ENCODE measurements at places on chromosomes 7 and 10.

DNA sequence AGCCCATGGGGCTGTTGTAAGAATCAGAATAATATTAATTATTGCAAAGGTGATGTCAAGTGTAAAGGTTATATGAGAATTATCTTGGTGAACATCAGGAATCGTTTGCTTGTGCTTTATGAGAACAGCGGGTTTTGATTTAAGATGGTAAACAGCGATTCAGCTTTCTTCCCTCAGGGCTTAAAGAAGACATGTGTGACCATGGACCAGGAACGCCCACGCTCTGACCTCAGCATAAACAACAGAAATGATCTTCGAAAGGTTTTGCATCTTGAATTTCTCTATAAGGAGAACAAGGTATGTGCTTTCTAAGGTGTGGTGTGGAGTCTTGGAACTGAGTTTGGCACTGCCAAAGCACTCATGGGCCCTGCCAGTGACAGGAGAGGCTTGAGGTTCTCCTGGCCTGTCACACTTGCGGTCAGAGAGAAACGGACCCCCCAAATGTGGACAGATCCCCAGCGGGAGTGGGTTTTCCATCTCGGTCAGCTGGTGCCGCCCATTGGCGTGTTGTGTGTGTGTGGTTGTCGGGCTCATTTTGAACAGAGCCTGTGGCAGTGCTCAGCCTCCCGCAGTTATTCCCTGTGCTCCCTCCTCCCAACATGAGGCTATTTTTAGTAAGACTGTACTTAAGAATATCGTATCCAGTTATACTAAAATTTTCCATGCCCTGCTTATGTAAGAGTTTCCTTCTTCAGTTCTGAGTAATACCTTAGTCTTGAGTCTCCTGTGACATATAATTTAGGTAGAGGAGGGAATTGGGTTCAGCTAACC lies 7.2 kb downstream of the MINDY4 start:
- DNase-seq = no peak

DNA sequence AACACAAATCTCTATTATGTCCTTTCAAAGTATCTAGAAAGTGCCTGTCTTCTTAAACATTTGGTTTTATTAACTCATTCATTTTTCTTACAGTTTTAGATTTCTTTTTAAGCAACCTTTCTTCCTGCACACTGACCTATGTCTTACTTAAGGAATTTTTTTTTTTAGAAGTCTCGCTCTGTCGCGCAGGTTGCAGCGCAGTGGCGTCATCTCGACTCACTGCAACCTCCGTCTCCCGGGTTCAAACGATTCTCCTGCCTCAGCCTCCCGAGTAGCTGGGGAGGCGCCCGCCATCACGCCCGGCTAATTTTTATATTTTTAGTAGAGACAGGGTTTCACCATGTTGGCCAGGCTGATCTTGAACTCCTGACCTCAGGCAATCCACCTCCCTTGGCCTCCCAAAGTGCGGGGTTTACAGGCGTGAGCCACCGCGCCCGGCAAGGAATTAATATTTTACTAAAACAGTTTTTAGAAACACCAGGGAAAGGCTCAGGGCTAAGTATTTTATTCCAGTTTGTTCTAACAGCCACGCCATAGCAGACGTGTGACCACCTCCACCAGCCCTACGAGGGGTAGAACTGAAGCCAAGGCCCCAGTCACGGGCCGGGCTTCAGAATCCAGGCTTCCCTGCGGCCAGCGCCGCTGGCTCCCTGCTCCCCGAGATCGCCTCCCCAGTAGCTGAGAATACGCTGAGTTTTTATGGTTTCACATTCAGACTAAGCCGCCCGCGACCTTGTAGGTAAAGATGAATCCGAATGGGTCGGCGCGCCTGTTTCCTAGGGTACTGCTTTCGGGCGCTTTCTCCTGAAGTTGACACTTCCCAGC lies 941 bp upstream of the LUC7L2 start:
- DNase-seq = no peak

GRCh38 chr7:134632937-134633540 lies 13.6 kb upstream of the BPGM start:
- DNase-seq = no peak

DNA sequence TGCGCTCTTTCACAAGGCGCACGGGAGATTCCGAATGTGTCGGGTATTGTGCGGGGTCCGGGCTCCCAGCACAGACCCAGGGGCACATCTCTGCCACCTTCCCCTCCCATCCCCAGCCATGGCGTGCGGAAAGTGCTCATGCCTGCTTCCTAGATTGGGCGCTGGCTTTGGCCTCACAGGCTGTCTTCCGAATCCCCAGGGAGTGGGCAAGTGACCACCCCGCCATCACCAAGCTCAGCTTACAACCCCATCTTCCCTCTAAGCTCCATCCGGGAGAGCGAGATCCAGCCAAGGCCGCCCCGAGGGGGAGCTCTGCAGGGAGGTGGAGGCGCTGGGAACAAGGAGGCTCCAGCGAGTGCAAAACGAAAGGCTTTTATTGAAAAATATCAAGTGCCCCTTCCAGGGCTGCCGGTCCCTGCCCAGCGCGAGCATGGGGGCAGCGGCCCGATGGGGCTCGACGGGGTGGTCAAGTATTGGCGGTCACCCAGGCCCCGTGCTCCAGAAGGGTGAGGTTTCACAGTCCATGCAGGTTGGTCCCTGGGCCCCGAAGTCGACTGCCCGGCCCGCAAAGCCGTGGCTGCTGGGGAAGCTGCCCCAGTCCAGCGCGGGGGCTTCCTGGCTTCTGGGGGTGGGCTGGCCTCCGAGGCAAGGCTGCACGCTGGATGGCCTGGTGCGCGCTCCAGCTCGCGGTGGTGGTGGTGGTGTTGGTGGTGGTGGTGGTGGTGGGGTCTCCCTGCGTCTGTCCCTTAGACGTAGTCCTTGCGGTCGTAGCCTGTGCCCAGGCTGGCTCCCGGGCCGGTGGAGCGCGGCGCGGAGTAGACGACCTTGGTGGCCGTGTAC lies 1.2 kb downstream of the CLDN3 start:
- no peak for DNase-seq

GRCh38 chr7:305410-306151 lies 15.6 kb downstream of the FOXL3 start:
- DNase-seq = no peak

DNA sequence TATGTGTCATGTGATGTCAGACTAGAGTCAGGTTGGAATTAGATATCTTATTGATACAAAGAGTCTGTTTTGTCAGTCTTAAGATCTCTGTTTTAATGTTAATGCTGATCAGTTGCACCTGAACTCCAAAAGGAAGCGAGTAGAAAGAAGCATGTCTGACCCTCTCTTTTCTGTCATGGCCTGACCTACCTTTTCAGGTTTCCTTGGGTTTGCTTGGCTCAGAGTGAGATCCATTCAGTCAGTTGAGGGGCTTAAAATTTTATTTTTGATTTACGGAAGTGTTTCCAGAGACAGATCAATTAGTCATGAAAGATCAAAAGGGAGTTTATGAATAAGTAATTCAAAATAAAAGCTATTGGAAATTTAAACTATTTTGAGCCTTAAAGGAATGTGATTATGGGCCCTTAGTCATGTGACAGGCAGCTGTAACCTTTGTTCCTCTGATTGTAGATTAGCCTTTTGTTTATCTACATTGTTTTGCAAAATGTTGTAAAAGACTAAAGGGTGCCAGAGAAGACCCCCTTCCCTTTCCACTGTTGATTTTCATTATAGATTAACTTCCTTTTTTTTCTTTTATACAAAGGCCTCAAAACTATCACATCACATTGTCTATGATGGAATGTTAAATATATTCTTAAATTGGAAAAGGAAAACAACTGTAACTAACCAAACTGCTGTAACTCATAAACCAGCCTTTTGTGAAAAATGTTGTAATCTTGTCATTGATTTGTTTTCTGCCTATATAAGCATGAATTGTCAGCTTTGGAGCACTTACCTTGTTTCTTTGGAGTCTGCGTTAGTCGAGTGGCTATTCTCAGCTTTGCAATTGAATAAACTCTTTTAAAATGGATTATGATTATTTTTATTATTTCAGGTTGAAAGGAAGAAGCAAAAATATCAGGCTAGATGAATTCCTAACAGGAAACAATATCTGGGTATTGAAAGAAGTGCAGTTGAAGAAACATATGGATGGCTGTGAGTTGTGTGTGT lies 195.5 kb upstream of the MBL2 start:
- DNase-seq = no peak

- DNase-seq = no peak
These were observed 30.3 kb upstream of the CAMK1D start for GRCh38 chr10:12319076-12319475.

- no peak for DNase-seq
These were observed 29.2 kb upstream of the KCNMA1 start for GRCh38 chr10:77666821-77667220.

DNA sequence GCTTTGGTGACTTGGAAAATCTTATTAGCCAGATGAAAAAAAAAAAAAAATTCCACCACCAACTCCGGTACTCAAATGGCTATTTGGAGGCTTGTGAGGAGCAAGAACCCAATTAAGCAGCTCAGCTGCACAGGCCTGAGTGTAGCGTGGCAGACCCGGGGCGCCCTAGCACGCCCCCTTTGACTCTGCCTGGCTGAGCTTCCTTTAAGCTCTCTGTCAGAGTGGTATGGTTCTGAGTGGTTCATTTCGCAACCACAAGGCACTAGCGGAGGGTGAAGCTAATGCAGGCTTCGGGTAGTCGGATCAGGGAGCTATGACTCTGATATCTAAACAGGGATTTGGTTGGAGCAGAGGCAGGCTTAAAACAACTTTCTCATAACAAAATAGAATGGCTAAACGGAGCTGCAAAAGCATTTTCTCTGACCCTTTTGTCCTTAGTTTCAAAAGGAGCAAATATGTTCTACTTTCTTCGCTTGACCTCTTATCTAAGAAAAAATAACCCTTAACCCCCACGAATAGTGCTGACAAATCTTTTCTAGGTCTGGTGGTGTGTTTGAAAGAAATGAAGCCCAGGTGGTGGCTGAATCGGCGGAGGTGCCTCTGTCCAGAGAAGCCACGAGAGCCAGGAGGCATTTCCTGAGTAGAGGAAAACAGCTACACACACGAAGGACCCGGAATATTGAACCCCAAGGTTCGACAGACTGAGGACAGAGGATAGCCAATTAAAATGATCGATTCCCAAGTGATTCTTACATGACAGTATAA lies 285.4 kb upstream of the GLI3 start:
- DNase-seq = no peak

GRCh38 chr10:13340068-13340467 lies 8.0 kb downstream of the SEPHS1 start:
- DNase-seq = no peak

DNA sequence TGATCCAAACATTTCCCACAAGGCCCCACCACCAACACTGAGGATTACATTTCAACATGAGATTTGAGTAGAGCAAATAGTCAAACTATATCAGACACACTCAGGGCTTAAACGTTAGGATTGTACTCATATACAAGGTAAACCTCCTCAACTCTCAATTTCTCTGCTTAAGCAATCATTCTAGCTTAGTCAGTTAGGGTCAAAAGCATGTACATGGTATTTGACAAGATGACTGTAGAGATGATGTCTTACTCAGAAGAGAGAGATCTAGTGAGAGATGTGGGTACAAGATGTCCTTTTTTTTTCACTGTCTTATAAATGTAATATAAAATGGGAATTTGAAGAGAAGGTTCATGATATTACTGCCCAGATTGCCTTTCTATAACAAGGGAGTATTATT lies 270.1 kb downstream of the PRKG1 start:
- DNase-seq = no peak

DNA sequence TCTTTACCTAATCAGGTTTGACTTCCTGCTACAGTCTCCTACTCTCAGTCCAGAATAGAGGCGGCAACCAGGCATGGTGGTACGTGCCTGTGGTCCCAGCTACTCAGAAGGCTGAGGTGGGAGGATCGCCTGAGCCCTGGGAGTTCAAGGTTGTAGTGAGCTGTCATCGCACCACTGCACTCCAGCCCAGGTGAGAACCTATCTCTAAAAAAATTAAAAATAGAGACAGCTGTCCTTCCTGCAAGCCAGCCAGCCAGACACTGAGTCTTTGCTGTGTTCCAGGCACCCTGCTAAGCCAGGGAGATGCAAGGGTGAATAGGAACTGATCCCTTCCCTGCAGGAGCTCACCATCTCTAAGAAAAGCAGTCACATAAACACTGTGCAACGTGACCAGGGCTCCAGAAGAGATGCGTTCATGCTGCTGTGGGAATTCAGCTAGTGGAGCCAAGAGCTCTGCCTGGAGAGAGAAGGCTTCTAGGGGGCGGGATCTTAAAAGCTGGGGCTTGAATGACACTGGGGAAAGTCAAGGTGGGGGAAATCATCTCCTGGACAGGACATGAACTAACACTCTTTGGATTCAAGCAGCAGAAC lies 22.1 kb upstream of the SLIT1 start:
- DNase-seq = no peak

GRCh38 chr7:116311816-116312471 lies 101.6 kb downstream of the TES start:
- no peak for DNase-seq

DNA sequence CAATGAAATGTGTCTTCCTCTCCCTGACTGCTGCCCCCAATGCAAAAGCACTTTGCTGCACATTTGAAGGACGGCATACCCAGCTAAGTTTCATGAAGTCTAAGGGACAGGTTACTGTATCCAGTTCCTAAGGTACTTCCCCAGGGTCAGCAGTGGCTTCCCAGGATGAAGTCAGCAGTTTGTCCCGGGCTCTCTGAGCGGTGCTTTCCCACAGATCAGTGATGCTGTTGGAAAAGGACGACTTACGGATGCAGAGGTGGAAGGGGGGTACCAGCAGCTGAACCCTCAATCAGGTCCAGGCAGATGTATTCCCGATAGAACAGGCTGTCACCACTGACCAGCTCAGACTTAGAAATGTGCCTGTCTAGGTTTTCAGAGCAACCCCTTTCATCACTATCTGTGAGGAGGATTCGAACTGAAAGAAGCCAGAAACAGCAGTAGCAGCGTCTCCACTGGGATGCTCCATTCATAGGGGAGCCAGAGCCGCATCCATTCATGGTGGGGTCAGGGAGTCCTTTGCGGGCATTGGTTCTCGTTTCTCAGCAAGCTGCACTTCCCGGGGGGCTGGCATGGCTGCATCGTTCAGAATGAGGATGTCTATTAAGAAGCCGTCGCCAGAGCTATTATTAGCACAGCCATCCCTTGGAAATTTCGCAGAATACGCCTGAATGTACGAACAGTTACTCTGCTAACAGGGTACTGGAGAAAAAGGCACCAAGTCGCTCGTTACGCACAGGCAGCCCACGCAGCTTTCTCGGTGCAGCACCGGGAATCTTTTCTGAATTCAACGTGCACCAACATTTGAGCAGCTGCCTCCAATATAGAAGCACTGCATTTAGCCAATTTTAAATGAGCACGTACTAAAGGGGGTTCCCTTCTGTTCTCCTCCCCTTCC lies 303.7 kb downstream of the PRPF18 start:
- DNase-seq = no peak

GRCh38 chr7:36871863-36872262 lies 147.6 kb upstream of the AOAH start:
- no peak for DNase-seq

Data from left ventricle myocardium inferior (tissue), 1 donor.